Right renal pelvis (tissue), 4 donors: ENCODE measurements at places on chromosomes 11 and 22.

DNA sequence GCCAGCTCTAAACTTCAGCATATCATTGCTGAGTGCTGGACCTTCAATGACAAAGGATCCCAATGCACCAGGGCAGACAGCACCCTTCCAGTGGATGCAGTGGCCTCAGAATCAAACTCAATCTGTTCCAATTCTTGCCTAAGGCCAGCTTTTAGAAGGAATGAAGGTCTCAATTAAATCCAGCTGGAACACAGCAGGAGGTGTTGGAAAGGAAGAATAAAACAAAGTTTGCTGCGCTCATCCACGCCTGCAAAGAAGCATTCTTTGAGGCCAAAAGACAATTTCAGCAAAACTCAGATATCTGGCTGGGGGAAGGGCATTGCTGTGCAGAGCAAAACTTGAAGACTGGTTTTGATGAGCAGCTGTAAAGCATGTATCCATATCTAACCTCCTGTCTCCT lies 120.7 kb downstream of the CCDC81 start:
- DNase-seq, result no peak

DNA sequence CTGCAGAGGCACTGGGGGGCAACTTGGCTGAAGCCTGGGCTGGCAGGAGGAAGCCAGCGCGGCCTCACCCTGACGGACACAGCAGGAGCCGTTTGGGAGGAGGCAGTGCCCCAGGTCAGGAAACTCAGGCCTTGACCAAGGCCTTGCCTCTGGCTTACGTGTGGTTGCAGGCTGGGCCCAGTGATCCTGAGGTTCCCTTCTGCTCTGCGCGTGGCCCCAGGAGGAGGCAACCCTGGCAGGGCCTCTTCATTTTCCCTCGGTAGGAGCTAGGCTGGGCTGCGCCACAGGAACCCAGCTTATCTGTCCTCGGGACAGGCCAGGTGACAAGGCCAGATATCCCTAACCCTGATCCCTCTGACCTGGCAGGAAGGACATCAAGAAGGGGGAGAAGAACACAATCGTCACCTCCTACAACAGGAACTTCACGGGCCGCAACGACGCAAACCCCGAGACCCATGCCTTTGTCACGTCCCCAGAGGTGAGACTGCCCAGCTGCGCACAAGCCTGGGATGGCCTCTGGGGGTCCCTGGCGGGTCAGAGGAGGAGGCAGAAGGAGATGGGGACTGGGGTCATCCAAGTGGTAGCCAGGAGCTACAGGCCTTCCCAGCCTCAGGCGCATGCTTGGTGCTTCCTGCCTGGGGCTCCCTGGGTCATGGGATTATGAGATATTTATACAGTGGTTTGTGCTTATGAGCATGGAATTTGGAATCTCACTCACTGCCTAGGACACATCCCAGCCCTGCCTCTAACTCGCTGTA lies 20.6 kb downstream of the POLR3H start:
- no peak for DNase-seq

- no peak for DNase-seq
Observed at GRCh38 chr11:75802021-75802912, 12.7 kb upstream of the UVRAG start.

DNA sequence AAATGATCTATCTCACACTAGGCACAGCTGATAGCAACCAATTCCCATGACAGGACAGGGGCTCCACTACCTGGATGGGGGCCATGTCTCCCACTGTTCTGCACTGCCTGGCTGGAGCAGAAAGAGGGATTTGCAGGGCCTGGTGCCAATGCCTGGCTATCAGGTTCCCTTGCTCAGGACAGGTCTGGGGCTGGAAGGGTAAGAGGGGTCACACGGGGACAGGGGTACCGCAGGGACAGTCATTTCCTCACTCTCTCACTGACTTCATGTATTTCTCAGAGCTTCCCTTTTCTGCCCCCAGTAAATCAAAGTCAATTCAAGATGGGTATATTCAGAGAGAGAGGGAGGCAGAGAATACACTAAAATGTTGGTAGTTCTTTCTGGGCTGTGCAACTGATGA lies 119.1 kb upstream of the CSNK2A3 start:
- DNase-seq, result no peak

- DNase-seq, result no peak
Observed at GRCh38 chr11:15720460-15720859, 605.7 kb downstream of the INSC start.
